Stimulated activated CD8-positive, alpha-beta memory T cell treated with anti-CD3 and anti-CD28 coated beads, Interleukin-15, amount 100 ng/mL, for 4 hours (primary cell): ENCODE measurements at places on chromosomes 1 and 21.

- no peak for DNase-seq
Measured at GRCh38 chr1:55338448-55338820, 123.3 kb upstream of the USP24 start.

DNA sequence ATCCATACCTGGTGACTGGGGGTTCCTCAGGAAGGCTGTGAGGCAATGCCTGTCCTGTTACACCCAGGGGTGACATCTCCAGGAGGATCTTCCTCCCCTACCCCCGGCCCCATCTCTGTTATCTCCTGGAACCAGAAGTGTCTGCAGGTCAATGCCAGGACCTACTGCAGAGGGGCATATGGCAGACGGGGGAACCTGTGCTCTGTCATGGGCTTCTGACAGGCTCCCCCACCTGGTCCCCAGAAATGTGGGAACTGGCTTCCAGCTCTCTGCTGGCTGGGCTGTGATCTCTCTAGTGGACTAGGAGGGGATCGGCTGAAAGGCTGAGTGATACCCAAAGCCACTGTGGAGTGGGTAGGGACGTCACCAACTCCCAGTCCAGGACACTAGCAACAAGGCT, 21.0 kb downstream of the KCND3 start:
- DNase-seq, result no peak

- DNase-seq, result no peak
Measured at GRCh38 chr1:13469343-13469742, 44.5 kb downstream of the LRRC38 start.

GRCh38 chr1:225977937-225978748, 21.0 kb downstream of the SDE2 start:
- DNase-seq, result no peak

- DNase-seq, result no peak
Measured at GRCh38 chr1:156591181-156591431, 470 bp upstream of the NAXE start.

GRCh38 chr1:3785456-3786157, 10.7 kb downstream of the LRRC47 start:
- DNase-seq, result no peak

DNA sequence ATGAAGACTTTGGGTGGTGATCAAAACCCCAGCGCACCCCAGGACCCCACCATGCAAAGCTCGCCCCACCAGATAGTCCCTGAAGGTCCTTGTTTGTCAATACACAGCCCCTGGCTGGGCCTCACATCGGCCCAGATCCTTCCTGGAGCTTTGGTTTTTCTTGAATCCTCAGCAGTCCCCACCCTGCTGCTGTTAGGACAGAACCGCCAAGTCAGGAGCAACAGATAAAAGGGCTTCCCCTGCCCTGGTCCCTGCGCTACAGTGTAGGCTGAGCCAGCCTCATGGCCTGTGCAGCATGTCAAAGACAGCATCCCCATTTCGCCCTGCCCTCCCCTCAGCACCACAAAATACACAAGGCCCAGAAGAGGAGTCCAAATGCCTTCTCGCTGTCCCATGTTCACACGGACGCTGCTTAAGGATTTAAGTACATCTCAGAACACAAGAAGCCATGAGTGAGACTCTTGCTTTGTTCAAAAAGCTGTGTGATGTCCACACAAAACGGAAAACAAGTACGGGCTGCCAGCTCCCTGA, 65.7 kb downstream of the PSMG1 start:
- no peak for DNase-seq

- no peak for DNase-seq
Measured at GRCh38 chr1:32962248-32962896, 2.2 kb downstream of the RNF19B start.

DNA sequence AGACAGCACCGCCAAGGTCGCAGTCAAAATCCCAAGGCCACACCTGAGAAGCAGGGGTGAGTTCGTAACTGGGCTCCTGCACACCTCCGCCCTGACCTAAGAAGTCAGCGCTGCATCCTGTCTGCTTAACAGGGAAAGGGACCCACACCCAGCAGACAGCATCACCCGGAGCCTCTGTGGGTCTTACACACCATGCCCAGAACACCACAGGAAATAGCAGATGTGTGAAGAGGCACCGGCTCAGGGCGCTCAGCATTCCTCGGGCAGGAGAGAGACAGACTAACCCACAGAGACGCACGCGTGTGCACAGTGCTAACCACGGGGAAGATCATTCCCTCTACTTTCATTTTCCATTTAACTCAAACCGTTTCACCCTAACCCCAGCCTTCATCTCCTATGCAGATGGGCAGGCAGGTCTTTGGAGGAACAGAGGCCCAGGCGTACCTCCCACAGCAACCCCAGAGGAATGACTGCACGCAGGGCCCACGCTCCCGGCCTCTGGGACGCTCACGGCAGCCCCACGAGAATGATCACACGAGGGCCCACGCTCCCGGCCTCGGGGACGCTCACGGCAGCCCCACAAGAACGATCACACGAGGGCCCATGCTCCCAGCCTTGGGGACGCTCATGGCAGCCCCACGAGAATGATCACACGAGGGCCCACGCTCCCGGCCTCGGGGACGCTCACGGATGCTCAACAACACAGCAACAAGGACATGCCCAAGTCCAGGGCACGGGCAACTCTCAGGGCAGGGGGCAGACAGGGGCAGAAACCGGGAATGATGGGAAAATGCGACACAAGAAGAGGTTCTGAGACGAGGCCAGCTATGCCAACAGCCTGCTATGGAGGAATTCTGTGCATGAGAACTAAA, 20.9 kb downstream of the POFUT2 start:
- no peak for DNase-seq

DNA sequence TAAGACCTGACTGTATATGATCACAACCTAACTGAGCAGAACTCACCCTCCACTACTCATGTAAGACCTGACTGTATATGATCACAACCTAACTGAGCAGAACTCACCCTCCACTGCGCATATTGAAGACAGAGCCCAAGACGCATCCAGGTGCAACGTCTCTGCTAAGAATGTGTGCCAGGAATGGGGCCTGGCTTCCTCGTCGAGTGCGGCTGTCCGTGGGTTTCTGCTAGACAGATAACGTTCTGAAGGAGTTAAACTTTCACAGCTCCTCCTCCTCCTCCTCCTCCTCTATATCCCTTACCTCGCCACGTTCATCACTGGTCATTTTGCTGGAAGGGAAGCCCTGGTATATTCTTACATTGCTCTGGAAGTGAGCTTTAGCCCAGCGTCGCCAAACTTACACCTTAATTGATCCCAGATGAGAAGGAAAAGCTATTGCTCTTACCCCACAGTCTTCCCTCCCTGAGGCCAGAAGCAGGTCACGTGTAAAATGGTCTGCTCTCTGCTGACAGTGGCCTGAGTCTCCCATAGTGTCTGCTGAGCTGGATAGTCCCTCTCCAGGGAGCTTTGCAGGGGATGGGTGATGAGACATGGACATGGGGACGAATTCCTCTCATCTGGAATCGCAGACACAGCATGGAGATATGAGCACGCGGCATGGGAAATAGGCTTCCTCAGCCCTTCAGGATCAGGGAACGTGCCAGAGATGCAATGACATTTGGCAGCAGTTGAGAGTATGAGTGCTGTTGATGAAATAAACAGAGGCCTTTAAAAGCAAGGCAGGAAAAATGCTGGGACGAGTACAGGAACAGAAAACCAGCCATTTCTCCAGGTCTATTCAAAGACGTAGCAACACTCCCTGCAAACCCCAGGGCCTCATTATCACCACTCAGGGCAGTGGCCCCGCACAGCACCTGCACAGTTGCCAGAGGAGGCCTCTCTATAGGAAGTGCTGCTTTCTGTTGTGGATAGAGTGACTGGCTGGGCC, 528.1 kb downstream of the KIF26B start:
- DNase-seq, result no peak

- DNase-seq, result no peak
Measured at GRCh38 chr1:1163538-1164070, 10.1 kb upstream of the TTLL10 start.

GRCh38 chr1:23807453-23807852, 6.9 kb upstream of the GALE start:
- DNase-seq, result no peak

DNA sequence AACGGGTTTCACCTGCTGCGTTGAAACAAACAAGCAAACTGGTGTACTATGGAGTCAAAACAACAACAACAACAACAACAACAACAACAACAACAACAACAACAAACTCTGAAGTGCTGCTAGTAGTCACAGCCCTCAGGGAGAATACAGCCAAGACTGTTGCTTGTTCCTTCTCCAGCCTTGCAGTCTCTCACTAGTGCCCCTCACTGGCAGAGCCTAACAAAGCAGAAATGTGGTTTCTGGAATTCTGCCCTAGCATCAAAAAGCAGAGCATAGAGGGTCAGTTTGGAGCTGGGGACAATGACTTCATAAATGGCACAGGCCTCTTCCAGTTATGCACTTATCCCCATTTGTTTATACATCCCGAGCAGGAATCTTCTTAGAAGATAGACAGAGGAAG, 187.4 kb downstream of the KCNK2 start:
- no peak for DNase-seq

GRCh38 chr1:64886877-64887276, 79.5 kb downstream of the JAK1 start:
- no peak for DNase-seq

GRCh38 chr1:9400425-9401079, 107.9 kb downstream of the SPSB1 start:
- DNase-seq, result no peak

- no peak for DNase-seq
Measured at GRCh38 chr21:17921579-17922530, 102.7 kb upstream of the C21orf91 start.

- no peak for DNase-seq
Measured at GRCh38 chr1:3459940-3460671, 5.6 kb downstream of the ARHGEF16 start.

- no peak for DNase-seq
Measured at GRCh38 chr1:60732977-60733401, 349.4 kb upstream of the NFIA start.

- no peak for DNase-seq
Measured at GRCh38 chr1:19070197-19070651, 113.7 kb upstream of the IFFO2 start.

- no peak for DNase-seq
Measured at GRCh38 chr1:158821723-158822122, 9.4 kb upstream of the MNDA start.

DNA sequence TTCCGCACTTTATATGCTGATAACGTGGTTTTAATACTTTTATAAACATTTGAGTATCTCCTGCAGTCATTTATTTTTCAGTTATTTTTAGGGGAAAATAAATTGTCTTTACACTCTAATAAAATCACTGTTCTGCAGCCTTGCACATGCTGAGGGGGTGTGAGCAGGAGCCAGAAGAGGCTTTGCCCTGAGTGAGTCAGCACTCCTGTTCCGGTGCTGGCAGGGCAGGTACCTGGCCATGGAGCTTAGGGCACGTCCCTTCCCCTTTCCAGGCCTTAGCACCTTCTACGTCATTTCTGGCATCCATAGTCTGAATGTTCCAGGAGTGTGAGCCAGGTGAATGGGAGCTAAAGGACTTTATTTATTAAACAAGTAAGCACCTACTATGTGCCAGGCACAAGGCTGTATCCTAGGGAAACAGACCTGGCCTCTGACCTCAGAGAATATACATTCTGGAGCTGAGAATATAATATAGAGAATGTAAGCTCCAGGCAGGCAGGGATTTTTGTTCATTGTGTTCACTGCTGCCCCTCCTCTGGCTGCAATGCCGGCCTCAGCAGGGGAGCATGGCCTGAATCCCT, 402.9 kb downstream of the PTPRU start:
- DNase-seq, result no peak

DNA sequence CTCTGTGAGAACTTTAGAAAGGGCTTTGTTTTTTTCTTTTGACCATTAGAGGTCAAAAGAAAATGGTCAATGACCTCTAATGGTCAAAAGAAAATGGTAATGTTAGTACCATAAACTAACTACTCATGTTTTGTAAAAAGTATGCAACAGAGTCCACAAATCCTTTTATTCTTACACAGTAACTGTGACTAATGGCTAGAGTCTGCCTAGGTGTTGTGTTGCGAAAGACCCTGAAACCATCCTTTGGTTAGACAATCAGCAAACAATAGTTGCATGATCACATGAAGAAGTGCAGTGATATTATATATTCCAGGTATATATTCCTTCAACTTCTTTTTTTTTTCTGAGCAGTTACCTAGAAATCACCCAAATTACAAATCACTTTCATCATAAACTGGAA, 40.9 kb downstream of the NEGR1 start:
- no peak for DNase-seq

GRCh38 chr1:228004331-228004855, 2.4 kb upstream of the WNT3A start:
- no peak for DNase-seq

GRCh38 chr1:168966636-168967035, 139.9 kb upstream of the ATP1B1 start:
- DNase-seq, result no peak

DNA sequence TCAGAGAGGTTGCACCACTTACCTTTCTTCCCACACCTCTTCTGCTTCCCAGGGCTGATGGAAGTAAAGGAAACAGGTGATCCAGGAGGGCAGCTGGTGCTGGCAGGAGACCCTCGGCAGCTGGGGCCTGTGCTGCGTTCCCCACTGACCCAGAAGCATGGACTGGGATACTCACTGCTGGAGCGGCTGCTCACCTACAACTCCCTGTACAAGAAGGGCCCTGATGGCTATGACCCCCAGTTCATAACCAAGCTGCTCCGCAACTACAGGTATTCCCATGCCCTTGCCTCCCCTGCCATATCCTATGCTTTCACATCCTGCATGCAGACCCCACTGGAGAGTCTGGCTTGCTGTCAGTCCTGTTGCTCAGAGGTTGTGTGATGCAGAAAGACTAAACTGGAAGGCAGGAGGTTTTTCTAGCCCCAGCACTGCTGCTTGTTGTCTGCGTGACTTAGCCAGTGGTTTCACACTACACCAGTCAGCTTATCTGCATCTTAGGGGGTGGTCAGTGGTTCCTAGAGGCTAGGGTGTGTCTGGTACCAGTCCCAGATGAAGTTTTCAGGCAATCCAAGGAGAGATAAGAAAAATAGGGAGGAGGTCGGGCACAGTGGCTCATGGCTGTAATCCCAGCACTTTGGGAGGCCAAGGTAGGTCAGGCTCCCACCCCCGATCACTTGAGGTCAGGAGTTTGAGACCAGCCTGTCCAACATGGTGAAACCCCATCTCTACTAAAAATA, 10.2 kb downstream of the RHOC start:
- no peak for DNase-seq

GRCh38 chr21:41954654-41955499, 1.1 kb upstream of the C2CD2 start:
- no peak for DNase-seq

DNA sequence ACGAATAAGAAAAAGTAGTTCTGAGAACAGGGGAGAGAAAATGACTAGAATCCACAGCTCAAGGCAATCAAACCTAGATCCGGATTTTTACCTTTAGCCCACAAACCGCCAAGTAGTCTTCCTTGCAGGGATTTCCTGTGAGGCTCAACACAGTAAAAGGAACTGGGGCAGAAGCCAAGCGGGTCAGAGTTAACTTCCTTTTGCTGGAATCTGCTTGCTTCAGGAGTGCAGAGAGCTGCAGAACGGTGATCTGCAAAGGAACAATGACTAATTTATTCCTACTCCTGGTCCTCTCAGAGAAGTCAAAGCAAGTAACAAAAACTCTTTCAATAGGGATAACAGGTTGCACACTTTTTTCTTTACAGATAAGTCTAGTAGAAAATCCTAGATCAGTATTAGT, 53.4 kb downstream of the UBR4 start:
- DNase-seq, result no peak

- DNase-seq, result no peak
Measured at GRCh38 chr1:84672080-84672854, 18.0 kb downstream of the SSX2IP start.
